ENCODE measurements at places on chromosomes 3 and 15.

DNA sequence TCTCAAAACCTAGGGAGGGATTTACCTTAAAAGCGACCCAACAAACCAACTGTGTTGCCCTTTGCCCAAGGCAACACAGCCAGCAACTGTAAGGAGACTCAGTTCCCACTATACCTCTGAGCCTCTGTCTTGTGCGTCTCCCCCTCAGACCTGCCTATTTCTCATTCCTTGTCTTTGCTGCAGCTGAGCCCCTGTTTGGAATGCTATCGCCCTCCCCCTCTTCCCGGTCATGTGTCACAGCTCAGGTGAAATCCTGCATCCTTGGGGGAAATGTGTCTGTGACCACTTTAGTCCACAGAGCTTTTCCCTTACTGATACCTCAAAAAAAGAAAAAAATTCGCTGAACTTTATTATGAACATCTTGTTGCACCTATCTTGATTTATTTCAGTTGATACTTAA lies 52.0 kb upstream of the LRIG1 start:
- DNase-seq = no peak

DNA sequence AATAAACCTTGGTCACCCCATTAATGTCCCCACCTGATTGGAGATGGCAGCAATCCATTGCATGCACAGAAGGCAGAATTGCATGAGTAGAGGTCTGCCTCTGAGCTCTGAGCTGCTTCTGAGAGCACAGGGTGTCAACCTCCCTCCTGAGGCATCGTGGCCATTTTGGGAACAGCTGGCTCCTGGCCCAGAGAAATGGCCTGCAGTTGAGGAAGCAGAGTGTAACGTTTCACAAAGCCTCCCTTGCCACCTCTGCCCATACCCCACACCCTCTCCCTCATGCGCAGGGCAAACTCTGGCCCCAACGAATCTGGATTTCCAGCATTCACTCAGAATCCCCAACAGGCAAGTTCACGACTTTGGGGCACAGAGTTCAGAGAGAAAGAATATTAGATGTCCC lies 198.9 kb downstream of the ADAMTS9 start:
- DNase-seq = no peak

DNA sequence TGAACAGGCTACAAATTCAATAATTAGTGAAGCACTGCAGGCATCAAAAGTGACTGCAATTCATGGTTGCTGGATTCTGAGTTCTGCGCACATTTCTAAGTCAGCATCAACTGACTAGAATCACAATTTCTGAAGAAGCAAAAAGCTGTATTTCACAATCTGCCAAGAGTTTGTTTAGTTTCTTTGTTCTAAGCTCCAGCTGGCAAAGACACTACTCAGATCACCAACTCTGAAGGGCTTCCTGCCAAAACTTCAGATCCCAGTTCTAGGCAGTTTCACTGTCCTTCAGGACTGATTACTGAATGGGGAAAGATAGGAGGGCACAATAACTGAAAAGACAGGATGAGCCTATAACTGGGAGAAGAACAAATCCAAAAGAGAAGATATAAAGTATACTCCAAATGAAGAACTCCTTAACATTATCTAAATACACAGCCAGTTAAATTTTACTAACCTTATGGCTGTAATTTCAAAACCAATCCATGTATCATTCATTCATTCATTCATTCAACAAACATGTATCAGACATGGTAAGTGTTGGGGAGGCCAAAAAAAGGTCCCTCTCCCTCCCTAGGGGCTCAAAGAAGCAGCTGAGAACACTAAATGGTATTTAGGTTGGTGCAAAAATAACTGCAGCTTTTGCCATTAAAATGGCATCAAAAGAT lies 17.1 kb downstream of the TJP1 start:
- DNase-seq = no peak

GRCh38 chr15:89888214-89888804 lies 5.5 kb downstream of the AP3S2 start:
- DNase-seq = no peak

GRCh38 chr3:87615506-87615905 lies 339.1 kb upstream of the POU1F1 start:
- DNase-seq = no peak

GRCh38 chr15:75107908-75108838 lies 84.8 kb downstream of the PPCDC start:
- DNase-seq = peak; percentile 13

DNA sequence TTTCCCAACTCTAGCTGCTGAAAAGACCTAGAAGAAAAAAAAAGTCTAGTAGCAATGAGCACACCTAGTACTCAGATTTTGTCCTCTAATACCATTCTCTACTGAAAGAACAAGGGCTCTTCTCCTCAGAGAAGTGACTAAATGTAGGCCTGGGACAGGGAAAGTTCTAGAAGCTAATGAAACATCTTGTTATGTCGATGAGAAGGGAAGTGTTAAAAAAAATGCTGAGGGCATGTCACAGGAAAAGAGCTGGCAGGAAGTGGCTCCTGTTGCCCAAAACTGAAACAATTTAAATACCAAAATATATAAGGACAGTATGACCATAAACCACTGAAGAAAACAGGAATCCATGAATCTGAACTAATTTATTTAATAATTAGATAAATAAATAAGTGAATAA lies 581.4 kb upstream of the TBL1XR1 start:
- DNase-seq = no peak

DNA sequence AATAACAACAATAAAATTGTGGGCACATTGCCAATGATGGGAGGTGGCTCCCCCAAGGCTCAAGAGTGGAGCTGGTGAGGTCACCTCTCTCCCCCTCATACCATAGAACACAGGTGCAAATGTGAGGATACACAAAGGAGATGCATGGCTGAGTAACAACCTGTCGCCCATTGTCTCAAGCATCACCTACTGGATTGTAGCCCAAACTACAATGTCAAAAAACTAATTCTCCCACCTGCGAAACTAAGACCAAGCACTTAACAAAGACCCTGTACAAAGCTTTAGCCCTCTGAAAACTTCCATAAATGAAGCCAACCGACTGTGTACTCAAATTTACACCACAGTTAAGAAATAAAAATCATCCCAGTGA lies 50.4 kb upstream of the IGSF11 start:
- no peak for DNase-seq

GRCh38 chr15:33034588-33034987 lies 159.9 kb downstream of the FMN1 start:
- no peak for DNase-seq

- no peak for DNase-seq
Measured at GRCh38 chr3:140434261-140434905, 243.5 kb upstream of the TRIM42 start.

GRCh38 chr3:194876403-194877095 lies 190.9 kb downstream of the FAM43A start:
- DNase-seq = no peak

DNA sequence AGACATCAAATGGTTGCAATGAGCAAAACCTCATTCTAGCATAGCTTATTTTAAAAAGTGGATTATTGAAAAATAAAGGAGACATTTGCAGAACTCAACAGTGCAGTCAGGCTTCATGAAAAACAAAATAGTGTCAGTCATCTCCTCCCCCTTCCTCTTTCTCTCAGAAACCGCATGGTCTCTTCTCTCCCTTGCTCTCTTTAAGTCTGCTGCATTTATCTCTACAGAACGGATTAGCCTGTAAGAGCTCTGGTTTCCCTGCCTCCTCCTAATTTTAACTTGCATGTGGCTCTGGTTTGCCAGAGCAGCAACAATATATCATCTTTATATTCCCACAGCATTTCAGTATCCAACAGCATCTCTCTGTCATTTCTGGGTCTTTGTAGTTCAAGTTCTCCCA lies 609.0 kb downstream of the MECOM start:
- no peak for DNase-seq

GRCh38 chr3:174251681-174252080 lies 607.5 kb upstream of the NAALADL2 start:
- no peak for DNase-seq

DNA sequence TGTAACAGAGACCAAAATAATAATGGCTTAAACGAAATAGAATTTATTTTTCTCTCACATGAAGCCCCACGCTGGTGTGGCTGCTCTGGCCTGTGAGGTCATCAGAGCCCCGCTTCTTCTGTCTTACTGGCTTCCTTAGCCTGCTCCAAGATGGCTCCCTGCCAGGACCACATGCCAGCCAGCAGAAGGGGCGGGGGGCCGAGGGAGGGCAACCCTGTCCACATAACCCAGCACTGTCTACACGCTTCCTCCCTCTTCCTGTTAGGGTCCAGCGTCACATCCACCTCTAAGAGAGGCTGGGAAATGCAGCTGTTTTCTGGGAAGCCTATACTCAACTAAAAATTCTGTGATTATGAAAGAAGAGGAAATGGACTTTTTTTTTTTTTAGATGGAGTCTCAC lies 107.9 kb upstream of the DLG1 start:
- DNase-seq = no peak

DNA sequence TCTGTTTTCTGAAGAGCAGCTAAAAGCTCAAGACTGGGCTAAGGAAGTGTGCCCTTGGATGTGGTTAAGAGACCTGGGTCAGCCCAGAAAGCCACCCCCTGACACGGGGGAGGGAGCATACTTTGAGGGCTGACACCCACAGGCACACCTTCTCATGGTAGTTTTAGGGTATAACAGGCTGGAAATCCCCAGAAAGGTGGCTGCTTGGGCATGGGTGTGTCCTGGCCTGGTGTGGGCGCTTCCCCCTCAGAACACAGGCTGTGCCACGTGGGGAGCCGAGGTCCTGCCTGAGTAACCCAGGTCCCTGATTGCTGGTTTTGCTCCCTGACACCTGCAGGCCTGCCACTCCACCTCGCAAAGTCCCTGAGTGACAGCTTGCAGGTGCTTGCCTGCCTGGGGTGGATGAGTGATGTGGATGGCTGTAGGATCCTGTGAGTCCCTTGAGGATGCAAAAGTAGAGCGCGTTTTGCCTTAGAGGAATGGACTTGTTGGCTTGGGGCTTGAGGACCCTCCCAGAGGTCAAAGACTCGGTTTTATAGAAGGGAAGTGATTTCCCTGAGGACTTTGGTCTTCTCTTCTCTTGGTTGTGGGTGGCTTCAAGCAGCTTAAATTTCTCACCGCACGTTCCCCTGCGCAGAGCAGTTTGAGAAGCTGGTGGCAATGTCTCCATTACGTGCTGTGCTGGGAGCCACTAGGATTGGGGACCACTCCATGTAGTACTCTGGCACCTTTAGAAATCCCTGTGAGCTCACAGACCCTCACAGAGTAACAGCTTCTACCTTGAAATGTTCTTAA lies 94.4 kb downstream of the DNASE1L3 start:
- DNase-seq = peak; percentile 16

DNA sequence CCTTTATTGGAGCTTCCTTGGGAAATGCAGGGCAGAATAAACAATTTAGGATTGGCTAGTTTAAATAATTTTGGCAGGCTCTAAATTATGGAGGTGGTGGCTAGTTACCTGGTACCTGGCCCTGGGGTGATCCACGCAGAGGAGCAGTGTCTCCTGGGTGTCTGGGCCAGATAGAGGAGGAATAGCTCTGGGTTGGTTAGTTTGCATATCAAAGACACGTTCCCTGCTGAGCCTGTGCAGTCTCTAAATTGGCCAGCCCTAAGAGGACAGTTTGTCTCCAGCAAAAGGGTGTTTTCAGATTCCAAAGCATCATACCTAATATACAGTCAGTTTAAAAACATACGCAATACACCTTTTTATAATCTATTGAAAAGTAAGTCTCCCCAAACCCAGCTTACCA lies 333.3 kb upstream of the TPM1 start:
- DNase-seq = no peak

GRCh38 chr3:57594144-57594543 lies 3.0 kb downstream of the ARF4 start:
- no peak for DNase-seq

DNA sequence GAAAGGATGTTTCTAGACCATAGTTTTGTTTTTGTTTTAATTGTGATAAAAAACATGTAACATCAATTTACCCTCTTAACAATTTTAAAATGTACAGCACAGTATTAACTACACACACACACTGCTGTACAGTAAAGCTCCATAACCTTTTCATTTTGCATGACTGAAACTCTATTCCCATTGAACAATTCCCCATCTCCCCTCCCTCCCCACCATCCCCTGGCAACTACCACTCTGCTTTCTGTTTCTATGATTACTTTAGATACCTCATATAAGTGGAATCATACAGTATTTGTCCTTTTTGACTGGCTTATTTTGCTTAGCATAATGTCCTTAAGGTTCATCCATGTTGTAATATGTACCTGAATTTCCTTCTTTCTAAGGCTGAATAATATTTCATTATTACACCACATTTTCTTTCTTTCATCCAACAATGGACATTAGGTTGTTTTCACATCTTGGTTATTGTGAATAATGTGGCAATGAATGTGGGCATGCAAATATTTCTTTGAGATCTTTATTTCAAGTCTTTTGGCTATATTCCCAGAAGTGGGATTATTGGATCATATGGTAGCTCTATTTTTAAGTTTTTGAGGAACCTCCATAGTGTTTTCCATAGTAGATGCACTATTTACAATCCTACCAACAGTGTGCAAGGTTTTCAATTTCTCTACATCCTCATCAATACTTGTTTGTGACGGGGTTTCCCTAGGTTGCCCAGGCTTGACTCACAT lies 10.7 kb downstream of the CHST14 start:
- DNase-seq = no peak

DNA sequence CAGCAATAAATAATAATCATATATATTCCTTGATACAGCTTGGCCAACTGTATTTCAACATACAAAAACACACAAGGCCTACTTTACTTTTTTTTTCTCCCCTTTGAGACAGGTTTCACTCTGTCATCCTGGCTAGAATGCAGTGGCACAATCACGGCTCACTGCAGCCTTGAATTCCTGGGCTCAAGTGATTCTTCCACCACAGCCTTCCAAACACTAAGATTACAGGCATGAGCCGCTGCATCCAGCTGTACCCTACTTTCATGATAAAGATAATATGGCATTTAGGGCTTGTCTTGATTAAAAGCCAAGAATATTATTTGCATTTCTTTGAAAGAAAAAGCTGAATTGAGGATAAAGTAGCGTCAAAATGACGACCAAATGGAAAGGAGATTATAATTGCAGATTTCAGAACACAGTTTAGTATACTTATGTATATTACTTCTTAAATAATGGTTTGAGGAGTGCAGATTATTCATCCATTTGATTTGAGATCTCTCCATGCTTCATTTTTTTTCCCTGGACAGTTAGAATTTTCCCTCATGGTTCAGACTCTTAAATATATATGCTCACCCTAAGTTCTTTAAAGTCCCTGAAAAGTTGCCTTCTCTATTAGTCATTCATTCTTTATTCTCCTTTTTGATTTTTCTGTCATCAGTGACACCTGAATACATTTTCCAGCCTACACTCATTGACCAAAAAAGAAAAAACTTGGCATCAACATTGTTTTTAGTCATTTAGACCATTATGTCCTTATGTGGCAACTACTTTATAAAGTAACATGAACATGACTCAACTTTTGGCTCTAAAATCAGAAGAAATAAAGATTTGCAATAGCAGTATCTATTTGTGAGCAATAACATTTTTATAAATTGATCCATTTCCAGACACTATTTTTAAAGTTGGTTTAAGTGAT lies 48.5 kb upstream of the MLF1 start:
- no peak for DNase-seq

Data from activated CD4-positive, alpha-beta T cell treated with anti-CD3 and anti-CD28 coated beads, Interleukin-2, amount 50 U/mL, for 24 hours (primary cell).